ENCODE measurements at places on chromosomes 2 and 18.

GRCh38 chr2:164818149-164819136 is 23.2 kb downstream of the COBLL1 start:
- no peak for DNase-seq

DNA sequence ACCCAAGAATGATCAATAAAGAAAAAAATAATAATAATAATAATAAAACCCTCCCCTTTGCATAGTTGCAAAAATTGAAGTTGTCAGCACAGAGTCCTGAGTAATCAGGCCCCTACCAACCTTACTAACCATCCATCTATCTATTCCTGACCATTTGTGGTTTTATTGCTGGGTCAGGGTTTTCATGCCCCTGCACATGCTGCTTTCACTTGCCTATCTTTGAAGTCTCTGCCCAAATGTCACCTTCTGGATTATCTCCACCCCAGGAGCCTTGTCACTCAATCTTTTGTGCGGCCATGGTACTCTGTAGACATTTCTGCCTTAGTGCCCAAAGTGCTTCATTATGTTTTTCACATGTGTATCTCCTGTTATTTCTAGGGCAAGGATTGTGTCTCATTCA is 35.1 kb downstream of the SLC30A6 start:
- DNase-seq: no peak

DNA sequence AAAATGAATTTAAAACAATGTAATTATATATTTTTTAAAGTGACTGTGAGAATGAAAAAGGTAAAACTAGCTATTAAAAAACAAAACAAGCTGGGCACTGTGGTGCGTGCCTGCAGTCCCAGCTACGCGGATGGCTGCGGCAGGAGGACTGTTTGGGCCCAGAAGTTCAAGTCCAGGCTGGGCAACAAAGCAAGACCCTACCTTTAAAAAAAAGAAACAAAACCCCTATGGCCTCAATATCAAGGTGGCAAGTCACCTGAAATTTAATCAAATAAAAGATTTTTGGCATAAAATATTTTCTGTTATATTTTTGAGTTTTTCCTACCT is 46.9 kb upstream of the STRN start:
- DNase-seq: no peak

GRCh38 chr2:182368446-182368845 is 58.4 kb downstream of the PDE1A start:
- DNase-seq: no peak

GRCh38 chr18:27931535-27931934 is 245.4 kb downstream of the CDH2 start:
- DNase-seq: no peak

GRCh38 chr2:47724221-47724981 is 58.5 kb upstream of the MSH6 start:
- DNase-seq: no peak

DNA sequence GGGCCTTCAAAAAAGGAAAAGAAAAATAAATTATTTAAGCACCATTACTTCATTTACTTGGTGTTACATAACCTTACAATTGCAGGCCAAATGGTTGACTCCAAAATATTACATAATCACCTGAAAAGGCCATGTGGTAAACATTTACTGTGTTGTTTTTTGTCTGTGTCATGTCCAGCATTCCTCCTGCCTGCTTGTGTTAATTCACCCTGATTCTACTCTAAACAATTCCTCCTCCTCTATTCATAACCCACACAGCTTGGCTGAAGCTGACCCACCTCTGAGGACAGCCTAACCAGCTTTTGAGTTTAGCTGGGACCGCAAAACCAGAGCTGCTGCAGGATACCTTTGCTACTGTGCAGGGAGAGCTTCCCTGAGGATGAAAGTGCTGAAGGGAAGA is 35.4 kb downstream of the TMX3 start:
- DNase-seq: no peak

- DNase-seq: no peak
Observed at GRCh38 chr2:47503481-47504070, 100.6 kb downstream of the MSH2 start.

DNA sequence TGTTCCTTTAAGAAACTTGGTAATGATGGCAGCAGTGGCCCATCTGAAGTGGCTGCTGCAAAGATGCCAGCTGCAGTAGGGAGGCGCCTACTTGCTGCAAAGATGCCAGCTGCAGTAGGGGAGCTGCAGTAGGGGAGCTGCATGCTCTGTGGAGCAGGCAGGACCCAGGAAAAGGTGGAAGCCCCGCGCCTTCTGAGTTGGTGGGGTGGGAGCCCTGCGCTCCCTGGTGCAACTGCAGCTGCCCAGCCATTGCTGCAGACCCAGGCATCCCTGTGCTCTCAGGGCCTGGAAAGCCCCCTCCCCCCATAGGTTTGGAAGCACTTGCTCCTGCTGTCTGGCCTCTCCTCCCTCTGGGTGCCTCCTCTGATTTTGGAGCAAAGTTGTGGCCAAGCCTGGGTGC is 155.3 kb downstream of the DPP4 start:
- no peak for DNase-seq

DNA sequence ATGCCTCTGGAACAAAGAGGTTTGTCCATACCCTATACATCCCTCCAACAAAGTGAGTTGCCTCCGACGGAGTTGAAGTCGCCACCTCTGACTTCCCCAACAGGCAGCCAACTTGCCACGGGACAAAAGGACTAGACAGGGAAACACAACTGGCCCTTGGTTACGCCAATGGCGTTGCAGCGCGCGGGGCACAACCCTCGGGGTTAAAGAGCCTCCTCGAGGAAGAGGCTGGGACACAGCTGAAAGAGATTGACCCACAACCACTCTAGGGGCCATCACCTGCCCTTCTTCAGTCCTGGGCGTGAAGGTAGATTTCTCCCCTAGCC is 545 bp downstream of the GTF3C2 start:
- DNase-seq: no peak

DNA sequence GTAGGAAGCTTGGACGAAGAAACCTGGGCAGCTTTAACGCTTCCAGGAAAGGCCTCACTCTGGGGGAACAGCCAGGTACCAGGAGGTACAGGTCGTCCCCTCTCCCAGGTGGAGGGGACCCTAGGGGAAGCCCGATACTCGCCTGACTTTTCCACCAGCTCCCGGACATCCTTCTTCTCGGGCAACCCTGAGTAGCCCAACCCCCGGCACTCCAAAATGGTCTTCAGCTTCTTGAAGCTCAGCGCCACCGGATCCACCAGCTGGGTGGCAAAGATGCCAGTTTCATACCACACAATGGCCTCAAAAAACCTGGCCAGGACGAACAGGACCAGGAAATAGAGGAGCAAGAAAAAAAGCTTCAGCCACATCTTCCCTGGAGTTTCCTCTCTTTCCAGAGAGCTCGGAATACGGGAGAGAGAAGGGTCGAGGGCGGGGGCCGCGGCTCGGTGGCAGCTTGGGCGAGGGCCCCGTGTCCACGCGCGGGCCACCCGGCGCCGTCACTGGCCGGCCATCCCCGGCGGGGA is 1.1 kb downstream of the RNF103 start:
- DNase-seq: no peak

DNA sequence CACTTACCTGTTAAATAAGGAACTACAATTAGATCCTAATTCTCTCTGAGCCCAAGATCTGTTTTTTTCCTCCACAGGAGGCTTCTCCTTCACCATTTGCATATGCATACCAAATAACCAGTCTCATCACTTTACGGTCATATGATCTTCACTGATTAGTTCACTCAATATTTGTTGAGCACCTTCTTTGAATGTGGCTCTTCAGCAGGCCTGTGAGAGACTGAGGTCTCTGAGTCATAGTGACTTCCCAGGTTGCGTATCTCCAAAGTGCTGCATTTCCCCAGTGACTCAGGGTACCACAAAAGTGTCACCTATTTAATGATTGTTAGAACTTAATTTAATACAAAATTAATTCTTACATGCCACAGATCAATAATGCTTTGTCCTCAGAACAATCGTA is 108.8 kb upstream of the TRIB2 start:
- DNase-seq: no peak

DNA sequence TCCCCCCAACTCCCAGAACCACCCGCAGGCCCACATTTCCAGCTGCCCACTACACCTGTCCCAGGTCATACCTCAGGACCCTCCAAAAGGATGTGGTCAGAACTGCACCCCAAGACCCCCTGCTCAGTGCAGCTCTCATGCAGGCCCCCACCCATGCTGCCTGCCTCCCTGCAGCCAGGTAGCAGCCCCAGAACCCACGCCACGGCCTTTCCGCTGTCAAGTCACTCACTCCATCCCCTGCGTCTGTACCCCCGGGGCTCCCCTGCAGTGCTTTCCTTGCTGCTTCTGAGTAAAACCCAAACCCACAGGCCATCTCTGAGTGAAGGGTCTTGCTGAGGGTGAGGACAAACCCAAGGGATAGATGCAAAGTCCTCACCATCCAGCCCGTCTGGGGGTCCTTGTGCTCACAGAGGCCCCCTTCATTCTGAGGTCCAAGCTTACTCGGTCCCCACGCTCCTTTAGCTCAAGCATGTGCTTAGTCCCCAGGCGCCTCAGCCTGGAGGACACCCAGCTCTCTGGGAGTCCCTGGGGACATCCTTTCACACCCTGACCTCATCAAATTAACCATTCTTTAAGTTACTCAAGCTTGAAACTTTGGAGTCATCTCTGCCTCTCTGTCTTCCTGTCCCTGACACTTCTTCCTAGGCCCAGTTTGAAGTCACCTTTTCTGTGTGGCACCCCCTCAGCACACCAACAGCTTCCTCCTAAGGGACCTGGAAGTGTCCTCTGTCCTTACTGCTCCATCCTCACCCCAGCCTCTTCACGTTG is 130.1 kb downstream of the SMAD7 start:
- peak; percentile 64 for DNase-seq

GRCh38 chr2:129723277-129724020 is 256.0 kb upstream of the RAB6C start:
- DNase-seq: no peak

DNA sequence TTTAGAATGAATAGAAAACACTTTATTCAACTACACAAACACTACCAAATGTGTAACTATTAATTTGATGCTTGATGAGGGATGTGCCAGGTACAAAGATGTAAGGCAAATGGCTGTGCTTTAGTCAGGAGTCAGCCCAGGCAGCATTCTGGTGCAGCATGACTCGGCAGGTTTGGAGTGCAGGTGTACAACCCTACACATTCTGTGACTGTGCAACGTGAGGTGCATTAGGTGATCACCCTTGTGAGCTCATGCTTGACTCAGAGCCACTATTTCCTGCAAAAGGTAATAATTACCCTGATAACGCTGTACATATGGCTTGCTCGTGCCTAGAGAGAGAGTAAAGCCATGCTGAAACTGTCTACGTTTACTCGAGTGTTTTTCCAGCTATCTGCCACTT is 288.7 kb upstream of the DSEL start:
- DNase-seq: no peak

DNA sequence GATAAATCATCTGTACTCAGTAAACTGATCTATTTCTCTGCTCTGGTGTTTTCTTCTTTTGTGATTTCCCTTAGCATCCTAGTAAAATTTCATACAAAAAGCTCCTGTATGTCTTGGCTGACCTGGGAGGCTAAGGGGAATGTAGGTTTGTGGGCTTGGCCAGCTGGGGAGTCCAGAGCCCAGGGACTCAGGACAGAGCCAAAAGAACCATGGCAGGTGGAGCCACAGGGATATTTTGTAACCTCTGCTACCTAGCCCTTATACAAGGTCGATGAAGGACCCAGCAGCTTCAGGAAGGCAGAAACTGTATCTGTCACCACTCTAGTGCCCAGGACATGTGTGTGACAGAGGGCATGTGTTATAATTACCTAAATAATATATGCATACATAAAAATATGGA is 22.7 kb upstream of the ZCCHC2 start:
- DNase-seq: no peak

DNA sequence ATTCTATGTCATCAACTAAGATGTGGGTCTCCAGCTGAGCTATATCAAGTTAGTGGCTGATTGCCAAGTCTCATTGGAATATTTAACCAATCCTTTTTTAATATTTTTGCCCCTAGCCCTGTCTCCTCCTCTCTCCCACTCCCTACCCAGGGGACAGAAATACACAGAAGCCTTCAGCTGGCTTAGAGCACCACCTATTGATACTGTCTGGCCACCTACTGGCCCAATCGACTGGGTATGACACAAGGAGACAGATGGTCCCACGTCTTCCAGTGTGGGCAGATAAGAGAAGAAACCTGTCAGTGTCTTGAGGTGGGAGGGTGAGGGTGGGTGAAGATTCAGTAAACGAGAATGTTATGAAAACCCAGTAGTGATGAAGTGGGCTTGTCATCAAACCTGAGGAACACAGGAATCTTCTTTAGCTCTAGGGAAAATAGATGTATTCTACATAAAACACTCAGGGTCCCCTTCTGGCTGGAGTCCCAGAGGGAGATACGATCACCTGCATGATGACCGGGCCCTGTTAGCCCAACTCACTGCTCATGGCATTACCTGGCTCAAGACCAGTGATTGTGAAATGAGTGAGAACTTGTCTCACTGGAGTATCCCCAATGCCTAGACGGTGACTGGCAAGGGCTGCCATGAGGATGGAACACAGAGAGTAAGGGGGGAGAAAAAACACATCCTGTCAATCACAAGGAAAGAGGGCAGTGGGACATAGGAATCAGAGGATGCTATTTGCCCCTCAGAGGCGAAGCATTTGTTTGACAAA is 26.7 kb downstream of the POLR1A start:
- DNase-seq: no peak

DNA sequence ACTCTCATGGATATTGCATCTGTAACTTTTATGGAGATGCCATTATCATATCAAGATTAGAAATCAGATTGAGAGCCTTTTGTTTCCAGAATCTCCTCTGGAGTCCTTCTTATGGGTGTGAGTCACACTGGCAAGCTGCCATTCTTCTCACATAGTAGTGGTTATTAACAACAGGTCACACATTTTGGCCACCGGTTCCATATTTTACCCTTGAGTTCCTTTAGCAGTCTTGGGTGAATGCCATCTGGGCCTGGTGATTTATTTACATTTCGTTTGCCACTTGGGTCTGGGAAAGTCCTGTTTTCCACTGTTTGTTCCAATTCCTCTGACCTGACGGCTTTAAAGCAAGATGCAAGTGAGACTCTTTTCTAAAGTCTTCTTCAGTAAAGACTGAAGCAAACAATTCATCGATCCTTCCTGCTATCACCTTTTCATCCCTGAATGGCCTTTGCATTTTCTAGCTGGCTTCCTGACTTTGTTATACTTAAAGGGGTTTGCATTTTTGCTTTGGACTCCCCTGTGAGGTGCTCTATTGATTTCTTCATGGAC is 80.5 kb upstream of the CAVIN2 start:
- DNase-seq: no peak

- DNase-seq: no peak
Observed at GRCh38 chr18:44601447-44601846, 79.2 kb upstream of the SETBP1 start.

GRCh38 chr2:237045449-237045848 is 40.2 kb upstream of the COPS8 start:
- DNase-seq: no peak

DNA sequence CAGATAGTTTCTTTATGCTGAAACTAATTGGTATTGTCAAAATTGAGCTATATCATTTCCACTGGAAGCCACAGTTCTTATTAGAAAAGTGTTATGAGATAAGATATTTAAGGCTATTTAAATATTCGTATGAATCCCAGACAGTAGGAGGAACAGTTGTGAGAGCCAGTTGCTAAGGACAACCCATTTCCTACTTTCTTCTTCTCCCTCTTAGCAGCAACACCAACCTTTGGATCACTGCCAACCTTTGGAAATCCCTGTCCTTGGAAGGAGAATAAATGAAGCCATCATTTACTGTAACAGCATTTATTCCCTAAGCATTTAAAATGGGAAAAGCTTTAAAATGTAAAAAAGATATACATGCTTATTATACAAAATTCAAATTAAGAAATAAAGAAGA is 85.8 kb downstream of the PLCL1 start:
- no peak for DNase-seq

Data from GM12891 (cell line).